Stimulated activated CD4-positive, alpha-beta T cell treated with anti-CD3 and anti-CD28 coated beads, Interleukin-1b, Interleukin-23, amount 100 ng/mL, for 24 hours (primary cell): ENCODE measurements at places on chromosomes 11 and 22.

- DNase-seq: no peak
Observed at GRCh38 chr22:47593911-47594311, 831.5 kb downstream of the TBC1D22A start.

DNA sequence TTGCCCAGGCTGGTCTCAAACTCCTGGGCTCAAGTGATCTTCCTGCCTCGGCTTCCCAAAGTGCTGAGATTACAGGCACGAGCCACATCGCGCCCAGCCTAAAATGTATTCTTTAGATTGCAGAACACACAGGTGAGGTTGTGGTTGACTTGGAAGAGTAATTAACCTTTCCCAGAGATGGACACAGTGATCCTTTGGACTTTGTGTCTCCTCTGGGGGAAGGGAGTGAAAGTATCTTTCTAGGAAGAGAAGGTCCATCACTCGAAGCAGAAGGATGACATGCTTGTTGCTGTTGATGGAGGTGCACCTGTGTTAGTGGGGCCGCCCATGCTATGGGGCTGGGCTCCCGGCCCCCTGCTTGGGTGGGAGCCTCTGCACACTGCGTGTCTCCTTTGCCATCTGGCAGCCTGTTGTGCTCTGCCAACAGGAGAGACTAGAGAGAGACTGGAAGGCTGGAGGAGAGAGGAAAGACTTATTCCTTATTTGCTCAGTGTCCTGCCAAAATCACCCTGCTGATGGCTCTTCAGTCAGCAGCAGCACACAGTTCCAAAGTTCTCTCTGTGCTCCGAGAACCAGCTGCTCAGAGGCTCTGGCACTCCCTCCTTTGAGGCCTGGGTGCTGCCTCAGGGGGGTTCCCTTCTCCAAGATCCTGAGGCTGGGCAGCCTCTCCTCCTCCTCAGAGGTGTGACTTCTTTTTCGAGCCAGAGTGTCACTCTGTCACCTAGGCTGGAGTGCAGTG lies 33.1 kb upstream of the CYB5R3 start:
- no peak for DNase-seq

- DNase-seq: no peak
Observed at GRCh38 chr11:65786786-65787636, at the start of gene OVOL1. TSS of gene OVOL1 (plus strand) at chr11:65787063. CDS start at chr11:65787374, 311 bp downstream.

DNA sequence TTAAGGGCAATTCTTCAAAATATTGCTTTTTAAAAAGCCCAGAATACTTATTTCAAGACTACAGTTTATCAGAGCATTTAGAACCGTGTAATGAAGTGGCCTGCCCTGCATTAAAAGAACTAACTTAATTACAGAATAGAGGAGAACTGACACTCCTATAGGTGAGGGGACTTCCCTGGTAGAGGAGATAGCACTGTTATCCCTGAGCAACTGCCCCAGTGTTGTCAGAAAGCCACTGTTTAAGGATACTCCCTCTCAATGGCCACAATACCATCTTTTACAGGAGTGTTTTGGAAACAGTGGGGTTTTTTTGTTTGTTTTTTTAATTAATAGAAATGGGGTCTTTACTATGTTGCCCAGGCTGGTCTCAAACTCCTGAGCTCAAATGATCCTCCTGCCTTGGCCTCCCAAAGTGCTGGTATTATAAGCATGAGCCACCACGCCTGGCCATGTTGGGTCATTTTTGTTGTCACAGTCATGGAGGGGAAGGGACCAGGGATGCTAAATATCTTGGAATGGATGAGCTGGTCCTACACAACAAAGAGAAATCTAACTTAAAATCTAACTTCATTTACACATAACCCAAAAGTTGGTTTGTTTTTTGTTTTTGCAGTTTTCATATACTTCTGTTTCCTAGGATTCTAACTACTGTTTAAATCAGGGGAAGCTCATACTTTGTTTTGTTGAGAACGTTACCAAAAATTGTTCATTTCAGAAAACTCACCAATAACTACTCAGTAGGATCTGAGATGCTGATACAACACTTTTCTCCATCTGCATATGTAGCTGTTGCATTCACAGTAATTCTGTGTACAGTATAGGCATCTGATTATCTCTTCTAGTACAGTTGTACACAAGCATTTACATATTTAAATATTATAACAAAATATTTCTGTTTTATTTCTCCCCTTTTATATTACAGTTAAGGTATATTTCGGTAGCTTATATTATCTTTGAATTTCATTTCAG lies 8.1 kb downstream of the RPL27A start:
- no peak for DNase-seq

GRCh38 chr22:48651981-48652538 lies 1175.6 kb downstream of the BRD1 start:
- no peak for DNase-seq

DNA sequence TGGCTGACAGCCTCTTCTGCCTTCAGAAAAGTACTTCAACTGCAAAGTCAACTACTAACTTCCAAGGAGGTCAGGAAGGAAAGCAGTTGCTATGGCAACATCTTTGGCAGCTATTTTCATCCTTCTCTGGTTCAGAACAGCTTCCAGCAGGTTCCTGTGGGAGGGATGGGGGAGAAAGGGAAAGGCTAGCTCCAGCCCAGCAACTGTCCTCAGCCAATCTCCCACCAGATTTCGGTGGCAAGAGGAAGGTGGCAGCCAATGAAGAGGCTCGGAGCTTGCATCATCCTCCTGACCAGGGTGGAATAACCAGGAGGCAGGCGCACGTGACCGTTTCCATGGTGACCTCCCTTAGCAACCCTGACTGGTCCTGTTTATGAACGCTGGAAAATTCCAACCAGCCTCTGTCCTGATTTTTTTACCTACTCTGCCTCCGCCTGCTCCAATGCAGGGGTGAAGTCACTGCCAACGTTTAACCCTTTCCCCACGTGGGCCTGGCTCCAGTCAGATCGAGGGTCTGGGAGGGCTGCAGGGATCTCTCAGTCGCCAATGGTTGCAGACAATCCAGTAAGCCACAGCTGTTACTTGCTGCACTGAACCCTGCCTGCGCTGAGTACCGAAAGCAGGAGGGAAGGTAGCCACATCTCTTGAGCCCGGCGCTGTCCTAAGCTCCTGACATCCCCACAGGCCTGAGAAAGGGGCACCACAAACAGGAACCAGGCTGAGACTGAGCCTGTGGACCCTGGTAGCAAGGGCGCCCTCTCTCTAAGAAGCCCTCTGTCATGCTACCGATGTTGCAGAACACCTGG lies 11.2 kb upstream of the MALAT1 start:
- DNase-seq: no peak

- no peak for DNase-seq
Observed at GRCh38 chr11:128865490-128865889, 1.6 kb downstream of the KCNJ1 start.

DNA sequence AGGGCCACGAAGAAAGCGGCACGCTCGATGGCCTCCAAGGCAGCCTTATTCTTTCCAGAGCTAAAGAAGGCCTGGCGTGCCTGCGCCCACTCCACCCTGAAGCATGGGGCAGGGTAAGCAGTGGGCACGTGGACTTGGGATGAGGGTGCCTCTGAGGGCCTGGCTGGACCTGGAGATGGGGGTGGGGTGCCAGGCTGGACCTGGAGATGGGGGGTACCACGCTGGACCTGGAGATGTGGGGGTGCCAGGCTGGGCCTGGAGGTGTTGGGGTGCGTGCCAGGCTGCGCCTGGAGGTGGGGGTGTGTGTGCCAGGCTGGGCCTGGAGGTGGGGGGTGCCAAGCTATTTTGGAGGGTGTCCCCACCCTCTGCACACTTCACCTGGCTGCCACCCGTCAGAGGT lies 5.3 kb downstream of the CPT1B start:
- no peak for DNase-seq

DNA sequence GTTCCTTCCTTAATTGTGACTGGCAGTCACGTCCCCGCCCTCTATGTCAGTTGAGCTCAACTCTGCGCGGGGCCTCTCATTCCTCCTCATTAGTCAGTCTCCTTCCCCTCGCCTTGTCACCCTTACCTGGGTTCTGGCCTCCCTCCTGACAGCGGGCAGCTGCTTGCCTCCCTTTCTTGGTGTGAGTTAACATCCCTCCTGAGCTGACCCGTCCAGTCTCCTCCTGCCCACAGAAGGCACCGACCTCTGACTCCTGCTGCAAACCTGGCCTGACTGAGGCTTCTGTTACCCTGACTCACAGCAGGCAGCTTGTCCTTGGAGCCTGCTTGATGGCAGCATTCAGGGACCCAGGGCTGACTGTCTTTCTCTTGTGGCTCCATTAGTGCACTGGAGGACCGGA lies 45.2 kb downstream of the GRIK4 start:
- no peak for DNase-seq

GRCh38 chr11:1129143-1129610 lies 28.6 kb upstream of the MUC5AC start:
- no peak for DNase-seq

DNA sequence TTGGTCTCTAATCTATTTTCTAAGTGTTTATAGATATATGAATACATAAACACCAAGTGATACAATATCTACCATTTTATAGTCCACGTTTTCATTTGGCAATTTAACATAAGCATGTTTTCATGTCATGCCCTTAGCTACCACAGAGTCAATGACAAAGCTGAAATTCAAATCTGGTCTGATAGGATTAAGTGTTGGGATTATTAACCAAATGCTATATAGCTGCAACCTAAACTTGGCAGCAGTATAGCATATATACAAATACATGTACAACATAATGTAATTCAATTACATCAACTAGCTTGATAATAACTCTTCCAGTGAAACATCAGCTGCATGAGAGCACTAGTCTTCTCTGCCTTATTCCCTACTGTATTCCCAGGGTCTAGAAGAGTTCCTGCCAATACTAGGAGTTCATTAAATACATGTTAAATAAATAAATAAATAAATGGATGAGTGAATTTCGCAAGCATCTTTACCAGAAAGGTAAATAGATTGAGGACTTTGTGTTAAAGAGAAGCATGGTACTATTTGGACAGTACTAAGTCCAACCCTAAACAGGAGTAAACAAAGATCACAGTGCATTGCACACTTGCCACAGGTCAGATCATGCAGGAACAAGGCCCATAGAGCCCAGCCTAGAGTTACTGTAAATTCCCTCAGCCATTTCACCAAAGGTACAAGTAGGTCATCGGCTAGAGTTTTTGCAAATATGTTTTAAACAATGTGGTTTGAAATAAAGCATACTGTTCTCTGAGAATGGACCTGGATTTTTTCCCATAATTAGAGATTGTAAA lies 12.8 kb downstream of the SAA4 start:
- DNase-seq: no peak

DNA sequence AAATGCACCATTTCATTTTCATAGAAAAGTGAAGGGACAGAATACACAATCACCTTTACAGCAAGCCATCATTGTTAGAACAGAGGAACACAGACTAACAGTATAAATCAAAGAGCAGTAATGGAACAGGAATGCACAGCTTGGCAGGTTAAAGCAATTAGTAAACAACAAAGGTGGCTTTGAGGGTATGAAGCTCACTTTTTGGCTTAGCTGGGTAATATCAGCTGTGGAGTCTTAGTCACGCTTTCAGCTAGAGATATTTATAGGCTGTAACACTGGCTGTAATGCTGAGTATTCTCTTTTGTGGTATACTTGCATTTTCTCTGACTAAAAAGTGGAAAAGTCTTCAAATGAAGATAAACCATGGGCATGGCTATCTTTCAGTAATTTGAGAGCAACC lies 1780.5 kb downstream of the LRRC4C start:
- DNase-seq: no peak

DNA sequence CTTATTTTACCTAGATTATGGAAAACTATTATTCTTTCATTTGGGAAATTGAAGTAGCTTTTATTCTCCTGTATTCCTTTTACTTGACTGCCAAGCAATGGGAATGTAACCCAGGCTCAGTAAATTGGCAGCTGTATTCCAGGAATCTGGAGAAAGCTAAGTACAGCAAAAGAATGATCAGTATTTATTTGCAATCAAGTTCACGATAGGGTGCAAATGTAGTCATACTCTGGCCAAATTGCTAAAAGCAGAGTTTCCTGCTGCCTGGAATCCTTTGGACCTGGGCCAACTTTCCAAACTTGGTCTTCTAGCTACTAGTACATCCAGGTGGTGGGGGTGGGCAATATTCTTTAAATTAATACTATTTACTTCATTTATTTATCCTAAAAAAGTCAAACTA lies 286.0 kb upstream of the CTSC start:
- no peak for DNase-seq

DNA sequence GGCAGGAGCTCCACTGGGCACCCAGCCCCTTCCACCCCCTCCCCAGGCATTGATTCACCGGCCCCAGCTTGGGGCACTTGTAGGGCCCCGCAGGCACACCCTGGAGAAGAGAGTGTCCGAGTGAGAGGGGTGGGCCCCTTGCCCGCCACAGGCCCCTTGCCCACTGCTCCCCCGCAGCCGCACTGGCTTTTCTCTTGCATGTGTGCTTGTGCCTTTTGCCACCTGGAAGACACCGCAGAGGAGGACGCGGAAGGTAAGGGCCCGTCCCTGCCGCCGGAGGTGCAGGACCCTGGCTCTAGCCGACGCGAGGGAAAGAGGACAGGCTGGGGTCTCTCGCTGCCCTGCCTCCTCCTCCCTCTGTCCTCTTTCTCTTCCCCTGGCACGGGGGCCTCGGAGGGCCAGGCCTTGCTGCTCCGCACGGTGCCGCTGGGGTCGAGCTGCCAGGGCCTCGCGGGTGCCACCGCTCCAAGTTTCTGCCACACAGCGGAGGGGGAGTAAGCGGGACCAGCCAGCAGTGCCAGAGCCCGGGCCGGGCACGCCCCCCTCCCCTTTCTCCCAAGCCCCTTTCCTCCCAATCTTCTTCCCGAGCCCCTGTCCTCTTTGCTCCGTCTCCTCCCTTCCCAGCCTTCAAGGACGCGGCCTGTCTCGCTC lies 9.5 kb downstream of the TNNT3 start:
- DNase-seq: no peak

DNA sequence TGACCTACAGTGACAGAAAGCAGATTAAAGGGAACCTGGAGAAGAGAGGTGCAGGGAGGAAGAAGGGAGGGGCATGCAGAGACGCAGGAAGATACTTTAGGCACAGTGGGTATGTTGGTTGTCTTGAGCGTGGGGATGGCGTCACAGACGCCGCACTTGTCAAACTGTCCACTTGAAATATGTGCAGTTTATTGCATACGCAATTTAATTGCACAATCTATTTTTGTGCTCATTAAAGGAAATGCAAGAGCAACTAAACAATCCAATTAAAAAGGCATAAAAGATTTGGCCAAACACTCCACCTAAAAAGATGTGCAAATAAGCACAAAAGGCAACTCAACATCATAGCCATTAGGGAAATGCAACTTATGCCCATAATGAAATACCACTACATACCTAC lies 16.8 kb downstream of the GNB1L start:
- DNase-seq: no peak

DNA sequence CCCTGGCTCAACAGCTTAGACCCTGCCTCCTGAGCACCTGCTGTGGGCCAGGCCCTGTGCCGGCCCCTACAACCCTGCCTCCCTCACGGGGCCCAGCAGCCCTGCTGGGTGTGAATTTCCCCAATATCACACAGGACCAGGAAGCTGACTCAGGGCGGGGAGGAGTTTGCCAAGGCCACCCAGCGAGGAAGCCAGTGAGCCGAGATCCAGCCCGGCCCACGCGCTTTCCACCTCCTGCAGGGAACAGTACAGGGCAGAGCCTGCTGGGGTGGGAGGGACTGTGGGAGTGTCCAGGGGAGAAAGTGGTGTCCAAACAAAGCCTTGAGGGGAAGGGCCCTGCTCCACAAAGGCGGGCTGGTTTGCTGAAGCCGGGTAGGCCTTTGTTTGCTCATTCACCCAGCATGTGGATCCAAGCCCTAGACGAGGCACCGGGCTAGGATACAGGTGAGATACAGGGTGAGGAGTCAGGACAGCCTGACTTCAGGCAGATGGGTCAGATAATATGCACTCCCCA lies 26.8 kb downstream of the RPL3 start:
- no peak for DNase-seq
